ENCODE measurements at places on chromosomes 7 and 10.

DNA sequence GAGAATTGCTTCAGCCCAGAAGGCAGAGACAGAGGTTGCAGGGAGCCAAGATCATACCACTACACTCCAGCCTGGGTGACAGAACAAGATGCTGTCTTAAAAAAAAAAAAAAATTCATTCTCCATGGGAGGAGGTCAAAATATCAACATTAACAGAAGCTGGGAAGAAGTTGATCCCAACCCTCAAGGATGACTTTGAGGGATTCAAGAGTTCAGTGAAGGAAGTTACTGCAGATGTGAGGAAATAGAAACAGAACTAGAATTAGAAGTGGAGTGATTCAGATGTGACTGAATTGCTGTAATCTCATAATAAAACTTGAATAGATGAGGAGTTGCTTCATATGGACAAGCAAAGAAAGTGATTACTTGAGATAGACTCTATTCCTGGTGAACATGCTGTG is 19.7 kb upstream of the RPEL1 start:
- DNase-seq, result no peak

- peak; percentile 67 for DNase-seq
These were observed 2.3 kb upstream of the CREB5 start for GRCh38 chr7:28409716-28410627.

GRCh38 chr7:142799437-142799835 is 28.7 kb downstream of the PRSS2 start:
- no peak for DNase-seq

- DNase-seq, result no peak
These were observed 311.9 kb upstream of the POT1 start for GRCh38 chr7:125241548-125241947.

DNA sequence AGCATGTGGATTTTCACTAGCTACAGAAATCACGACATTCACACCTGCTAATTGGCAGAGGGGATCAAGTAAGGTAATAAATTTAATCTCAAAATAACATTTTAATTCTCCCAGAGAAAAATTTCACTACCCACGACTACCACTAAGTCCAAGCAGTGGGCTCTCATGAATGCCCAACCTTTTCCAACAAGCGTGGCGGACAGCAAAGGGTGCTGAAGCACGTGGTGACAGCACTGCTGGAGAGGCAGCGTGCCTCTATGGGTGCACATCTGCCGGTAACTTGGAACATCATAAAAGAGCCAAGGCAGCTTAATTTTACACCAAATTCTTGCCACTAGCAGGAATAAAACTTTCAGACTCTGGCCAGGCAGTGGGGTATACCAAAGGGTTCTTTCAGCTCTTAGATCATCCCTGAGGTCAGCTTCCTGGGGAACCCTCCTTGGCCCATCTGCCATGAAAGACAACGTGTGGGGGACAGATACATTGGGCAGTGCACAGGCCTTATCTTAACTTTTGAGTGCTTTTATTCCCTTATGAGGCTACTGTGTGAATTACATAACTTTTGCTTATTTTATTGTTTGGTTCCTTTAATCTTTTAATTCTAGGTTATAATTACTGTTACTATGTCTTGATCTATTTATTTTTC is 206.7 kb upstream of the KCTD7 start:
- DNase-seq, result no peak

DNA sequence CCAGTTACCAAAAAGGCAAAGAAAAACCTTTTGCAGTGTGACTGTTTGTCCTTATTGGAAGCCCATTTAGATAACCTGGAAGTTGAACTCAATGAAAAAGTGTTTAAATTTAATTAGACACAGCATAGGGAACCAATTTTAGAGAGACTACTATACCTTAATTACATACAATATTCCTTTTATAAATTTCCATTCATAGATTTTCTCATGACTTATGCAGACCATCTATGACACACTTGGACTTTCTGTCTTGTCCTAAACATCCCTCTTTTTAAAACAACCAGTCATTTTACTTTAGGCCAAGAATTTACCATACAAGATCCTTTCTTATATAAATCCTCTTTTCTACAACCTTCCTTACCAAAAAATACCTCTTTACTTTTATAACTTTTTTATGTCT is 61.6 kb downstream of the MTURN start:
- DNase-seq, result no peak

GRCh38 chr10:130388746-130389145 is 252.6 kb downstream of the GLRX3 start:
- no peak for DNase-seq

- DNase-seq, result no peak
These were observed 48.8 kb downstream of the SFR1 start for GRCh38 chr10:104170610-104171254.

- DNase-seq, result no peak
These were observed 128.6 kb downstream of the CCNY start for GRCh38 chr10:35464825-35465456.

GRCh38 chr7:29285444-29285793 is 90.8 kb downstream of the CHN2 start:
- no peak for DNase-seq

DNA sequence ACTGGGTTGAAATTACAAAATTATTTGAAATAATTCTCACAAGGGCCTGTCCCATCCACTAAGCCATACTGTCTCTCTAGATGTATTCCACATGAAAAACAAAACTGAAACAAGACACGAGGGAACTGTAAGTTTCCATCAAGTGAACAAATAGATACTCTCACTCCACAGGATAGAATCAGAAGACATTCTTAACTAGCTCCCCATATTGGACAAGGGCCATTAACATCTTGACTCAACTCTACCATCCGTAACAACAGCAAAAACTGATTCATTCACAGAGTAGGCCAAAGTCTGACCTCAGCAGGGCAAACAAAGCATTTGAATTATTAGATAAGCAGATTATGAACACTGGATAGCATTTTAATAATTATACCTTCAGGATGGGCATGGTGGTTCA is 29.1 kb downstream of the UBE2H start:
- no peak for DNase-seq

DNA sequence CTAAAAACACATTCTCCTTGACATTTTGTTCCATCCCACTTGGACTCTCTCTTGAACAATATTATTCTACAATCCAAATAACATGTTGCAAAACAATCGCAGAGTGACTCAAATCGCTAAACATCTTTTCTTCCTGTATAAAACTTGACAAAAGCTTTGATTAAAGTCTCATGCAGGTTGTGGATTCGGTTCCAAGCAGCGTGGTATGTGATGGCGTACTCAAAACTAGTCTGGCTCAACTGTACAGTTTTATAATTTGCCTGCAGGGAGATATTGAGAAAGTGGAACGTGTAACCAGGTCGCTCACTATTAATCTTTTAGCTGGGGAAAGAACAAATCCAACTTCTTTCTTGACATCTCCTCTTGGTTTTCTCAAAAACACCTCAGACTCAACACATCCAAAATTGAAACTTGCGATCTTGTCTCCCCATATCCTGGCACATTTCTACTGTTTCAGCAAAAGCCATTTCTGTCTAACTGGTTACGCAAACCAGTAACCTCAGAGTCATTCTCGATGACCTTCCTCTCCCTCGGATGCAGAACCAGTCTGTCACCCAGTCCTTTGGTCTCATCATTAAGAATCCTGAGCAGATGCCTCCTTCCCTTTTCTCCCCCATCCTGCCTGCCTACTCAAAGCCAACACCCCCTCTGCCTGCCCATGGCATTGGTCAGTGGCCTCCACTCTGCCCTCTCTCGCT is 100.1 kb downstream of the CACNB2 start:
- DNase-seq, result no peak

DNA sequence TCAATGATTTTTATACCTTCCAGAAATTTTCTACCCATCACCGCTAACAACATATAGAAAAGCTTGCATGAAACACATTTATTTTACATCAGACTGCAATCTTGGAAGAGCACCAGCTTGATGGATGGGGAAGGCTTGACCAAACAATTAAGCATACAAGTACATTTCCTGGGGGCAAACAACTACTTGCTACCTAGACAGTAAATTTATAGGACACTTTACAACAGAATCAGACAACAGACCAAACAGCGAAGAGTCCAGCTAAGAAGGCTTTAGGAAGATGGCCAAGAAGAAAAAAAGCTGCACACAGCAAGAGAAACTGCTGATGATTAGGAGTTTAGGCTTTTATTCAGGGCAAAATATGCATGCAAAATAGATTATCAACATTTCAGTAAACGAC is 8.0 kb downstream of the AASS start:
- no peak for DNase-seq

DNA sequence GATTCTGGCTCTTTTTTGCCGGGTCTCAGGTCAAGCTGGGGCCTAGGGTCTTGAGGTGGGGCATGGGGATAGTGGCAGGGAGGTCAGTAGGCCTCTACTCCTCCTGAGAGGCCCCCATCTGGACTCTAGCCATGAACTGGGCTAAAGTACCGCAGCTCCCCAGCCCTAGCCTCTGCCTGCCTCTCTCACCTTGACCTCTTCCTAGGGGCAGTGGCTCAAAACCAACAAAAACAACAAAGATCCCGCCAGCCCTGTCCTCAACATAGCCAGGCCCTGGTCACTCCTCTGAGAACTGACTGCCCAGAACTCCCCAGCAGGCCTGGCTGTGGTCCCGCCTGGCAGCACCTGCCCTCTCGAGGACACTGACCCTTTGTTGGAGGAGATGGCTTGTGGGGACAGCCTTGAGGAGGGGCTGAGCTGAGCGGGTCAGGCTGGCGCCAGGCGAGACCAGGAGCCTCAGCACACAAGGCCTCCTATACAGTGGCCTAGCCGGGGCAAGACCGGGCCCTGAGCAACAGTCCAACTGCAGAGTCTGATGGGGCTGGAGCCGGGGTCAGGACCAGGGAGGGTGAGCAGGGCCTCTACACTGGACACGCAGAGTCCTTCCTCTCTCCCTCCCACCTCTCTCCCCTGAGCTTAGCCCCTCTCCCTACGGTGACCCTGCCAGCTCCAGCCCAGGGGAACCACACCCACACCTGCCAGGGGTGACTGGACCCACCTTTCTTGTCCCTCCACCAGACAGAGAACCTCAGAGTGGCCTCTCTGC is 11.6 kb upstream of the PPIF start:
- peak; percentile 62 for DNase-seq

DNA sequence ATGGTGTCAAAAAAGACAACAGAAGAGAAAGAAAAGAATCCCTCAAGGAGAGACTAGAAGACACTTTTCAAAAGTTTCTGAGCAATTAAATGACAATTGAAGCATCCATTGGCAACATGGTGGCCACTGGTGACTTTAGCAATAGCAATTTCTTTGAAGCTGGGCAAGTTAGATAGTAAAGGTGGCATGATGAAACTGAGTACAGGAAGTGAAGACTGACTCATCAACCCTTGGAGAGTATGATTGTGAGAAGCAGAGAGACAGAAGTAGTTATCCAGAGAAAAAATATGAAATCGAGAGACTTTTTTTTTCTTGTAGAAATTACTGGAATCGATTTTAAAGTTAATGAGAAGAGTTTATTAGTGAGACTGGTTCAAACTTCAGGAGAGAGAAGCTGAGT is 52.5 kb downstream of the DGKB start:
- DNase-seq, result no peak

DNA sequence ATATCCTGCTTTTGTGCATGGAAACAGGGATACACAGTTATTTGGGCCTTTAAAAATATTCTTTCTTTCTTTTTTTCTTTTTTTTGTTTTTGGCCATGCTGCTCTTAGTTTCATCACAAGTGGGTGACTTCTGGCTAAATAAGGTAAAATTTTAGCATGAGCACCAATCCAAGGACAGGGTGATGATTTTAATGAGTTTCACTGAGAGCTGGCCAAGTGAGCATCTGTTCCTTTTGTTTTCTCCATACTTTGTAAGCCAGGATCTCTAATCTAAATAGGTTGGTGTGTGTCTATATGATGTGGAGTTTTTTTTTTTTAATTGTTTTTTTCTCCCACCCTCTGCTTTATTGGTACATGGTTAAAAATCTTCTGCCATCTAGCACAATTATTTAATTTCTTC is 106.8 kb downstream of the POLL start:
- no peak for DNase-seq

GRCh38 chr7:87082675-87083074 is 23.2 kb upstream of the ELAPOR2 start:
- no peak for DNase-seq

GRCh38 chr7:108464743-108465142 is 8.5 kb upstream of the NRCAM start:
- no peak for DNase-seq

Data from left hindlimb (tissue), 1 donor.